ENCODE measurements at places on chromosomes 3 and 15.

DNA sequence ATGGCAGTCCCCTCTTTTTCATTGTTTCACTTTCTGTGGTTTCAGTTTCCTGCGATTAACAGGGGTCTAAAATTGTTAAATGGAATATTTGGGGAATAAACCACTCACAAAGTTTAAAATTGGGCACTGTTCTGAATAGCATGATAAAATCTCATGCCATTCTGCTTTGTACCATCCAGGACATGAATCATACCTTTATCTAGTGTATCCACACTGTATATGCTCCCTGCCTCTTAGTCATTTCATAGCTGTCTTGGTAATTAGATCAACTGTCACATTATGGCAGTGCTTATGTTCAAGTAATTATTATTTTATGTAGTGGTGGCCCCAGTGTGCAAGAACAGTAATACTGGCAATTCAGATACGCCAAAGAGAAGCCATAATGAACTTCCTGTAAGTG, 734.5 kb downstream of the ZPLD1 start:
- no peaks in the 10 kb centered on the region for H3K36me3 ChIP-seq
- no peak overlapping the region for H3K27ac ChIP-seq
- H3K27me3 ChIP-seq, result no peaks in the 10 kb centered on the region
- H3K4me1 ChIP-seq, result no peaks in the 10 kb centered on the region

- peaks cover 15% of the 10 kb centered on the region for H3K4me1 ChIP-seq
- peak; percentile 37 for DNase-seq
- H3K27ac ChIP-seq, result peak overlapping the region; percentile 83
- peaks cover 4% of the 10 kb centered on the region for H3K36me3 ChIP-seq
Measured at GRCh38 chr15:92797168-92798052, 102.7 kb upstream of the CHD2 start.

DNA sequence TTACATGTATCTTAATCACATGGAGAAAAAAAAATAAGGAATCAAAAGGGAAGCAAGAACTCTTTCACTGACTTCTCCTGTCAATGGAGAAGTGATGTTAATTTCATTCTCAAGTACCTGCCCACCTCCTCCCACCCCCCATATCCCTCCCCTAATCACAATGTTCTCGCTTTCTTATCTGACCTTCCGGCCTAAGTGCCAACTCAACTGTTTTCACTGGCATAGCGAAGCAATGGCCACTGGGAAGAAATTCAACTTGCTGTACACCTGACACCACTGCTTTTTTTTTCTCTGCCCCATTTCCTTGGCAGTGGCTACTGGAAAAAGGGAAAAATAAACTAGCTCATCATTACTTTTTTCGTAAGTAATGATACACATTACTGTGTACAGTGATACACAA, 3.8 kb downstream of the SGO1 start:
- H3K4me3 ChIP-seq, result no peak overlapping the region
- no peak overlapping the region for H3K27ac ChIP-seq
- DNase-seq, result no peak
- H3K4me1 ChIP-seq, result no peaks in the 10 kb centered on the region
- no peaks in the 10 kb centered on the region for H3K27me3 ChIP-seq

DNA sequence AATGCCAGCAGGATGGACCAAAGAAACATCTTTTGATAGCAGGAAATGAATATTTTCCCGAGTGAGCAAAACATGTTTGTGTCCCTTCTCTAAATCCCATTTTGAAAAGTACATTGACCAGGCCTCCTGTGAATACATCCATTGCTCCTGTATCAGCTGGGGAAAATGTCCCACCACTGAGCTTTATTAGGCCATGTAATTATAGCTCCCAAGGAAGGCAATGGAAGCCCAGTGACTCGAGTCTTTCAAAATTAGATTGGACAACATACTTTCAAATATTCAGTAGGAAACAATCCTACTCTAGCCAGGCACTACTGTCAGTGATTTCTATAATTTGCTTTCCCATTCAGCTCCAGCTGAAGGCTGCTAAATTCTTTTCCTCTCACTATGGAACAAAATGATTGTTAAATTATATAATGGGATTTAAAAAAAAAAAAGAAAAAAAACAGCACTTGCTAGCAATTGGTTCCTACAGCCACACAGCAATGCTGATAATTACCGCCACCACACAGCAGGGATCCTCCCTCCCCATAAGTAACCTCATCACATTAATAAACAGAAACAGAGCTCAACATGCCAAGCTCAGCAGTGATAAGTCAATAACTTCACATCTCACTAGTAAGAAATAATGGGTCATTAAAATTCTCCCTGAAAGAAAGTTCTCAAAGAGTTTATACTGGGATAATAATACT, 172.4 kb upstream of the SLC2A2 start:
- DNase-seq, result no peak
- H3K27ac ChIP-seq, result no peak overlapping the region
- H3K36me3 ChIP-seq, result peaks cover 9% of the 10 kb centered on the region
- no peak overlapping the region for H3K4me3 ChIP-seq
- peaks cover 11% of the 10 kb centered on the region for H3K4me1 ChIP-seq
- H3K27me3 ChIP-seq, result no peaks in the 10 kb centered on the region

GRCh38 chr3:36394176-36394575, 13.9 kb downstream of the STAC start:
- no peaks in the 10 kb centered on the region for H3K36me3 ChIP-seq
- H3K27ac ChIP-seq, result no peak overlapping the region

DNA sequence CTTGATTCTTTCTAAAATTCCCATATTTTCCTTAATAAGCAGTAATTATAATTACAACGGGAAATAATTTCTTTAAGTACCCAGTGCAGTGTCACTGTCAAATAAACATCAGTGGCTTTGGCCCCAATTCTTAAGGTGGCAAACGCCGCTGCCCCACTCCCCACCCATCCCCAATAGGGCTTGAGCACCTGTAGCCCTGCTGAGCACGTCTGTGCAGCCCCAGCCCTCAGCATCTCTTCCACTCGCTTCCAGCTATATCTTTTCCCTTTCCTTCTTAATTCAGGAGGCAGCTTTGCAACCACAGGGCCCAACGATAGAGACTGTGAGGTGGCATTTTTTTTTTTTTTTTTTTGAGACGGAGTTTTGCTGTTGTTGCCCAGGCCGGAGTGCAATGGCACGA, 9.0 kb downstream of the PPM1M start:
- H3K4me3 ChIP-seq, result no peak overlapping the region
- no peak for DNase-seq
- H3K4me1 ChIP-seq, result peaks cover 11% of the 10 kb centered on the region
- peaks cover 3% of the 10 kb centered on the region for H3K27me3 ChIP-seq
- H3K27ac ChIP-seq, result no peak overlapping the region

DNA sequence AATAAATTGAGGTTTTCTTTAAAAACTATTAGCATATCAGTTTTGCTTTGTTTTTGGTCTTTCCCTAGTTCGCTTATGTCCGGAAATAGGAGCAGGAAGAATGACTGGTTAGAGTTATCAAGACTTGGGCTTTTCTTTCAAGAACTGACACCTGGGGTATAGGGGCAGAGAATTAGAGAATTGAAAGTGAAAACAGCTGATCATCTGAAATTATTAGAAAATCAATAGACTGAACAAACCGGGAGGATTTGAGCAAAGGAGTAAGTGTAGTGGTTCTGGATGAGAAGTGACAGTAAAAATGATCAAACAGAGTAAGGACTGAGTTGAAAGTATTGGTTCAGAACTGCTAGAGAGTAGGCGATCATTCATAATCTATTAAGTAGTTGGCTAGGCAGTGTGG, 6.0 kb downstream of the MINDY2 start:
- DNase-seq, result no peak
- no peaks in the 10 kb centered on the region for H3K27me3 ChIP-seq
- H3K4me1 ChIP-seq, result no peaks in the 10 kb centered on the region
- H3K27ac ChIP-seq, result no peak overlapping the region

DNA sequence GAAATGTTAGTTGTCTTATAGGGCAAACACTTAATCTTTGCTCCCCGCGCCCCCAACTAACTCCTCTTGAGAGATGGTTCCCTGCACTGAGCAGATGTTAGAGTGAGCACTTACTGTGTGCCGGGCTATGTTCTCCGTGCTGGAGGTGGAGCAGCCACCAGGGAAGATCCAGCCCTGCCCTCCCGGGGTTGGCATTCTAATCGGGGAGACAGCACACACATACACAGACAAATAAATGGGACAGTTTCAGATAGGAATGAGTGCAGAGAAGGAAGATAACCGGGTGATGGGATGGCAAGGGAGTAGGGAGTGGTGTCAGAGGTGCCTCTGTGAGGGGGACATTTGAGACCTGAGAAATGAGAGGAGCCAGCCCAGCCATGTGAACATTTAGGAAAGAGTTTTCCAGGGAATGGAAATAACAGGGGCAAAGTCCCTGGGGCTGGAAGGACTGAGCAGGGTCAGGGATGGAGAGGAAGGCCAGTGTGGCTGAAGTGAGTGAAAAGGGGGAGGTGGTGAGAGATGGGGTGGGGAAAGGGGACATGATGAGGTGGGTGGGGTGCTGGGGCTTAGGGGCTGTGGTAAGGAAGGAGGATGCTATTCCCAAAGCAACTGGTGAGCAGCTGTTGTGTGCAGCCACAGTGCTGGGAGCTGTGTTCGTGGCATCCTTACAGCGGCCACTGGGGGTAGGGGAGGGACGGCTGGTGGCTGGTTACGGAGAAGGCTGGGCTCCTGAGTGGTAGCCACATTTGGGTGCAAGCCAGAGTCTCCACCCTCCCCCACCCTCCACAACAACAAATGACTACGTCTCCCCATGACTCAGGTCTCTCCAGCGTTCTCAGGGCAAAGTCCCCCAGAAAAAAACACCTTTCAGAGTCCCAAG, 15.4 kb upstream of the FGD5 start:
- no peak overlapping the region for H3K4me3 ChIP-seq
- H3K27ac ChIP-seq, result no peak overlapping the region
- no peak for DNase-seq
- no peaks in the 10 kb centered on the region for H3K36me3 ChIP-seq
- peaks cover 35% of the 10 kb centered on the region for H3K4me1 ChIP-seq
- H3K27me3 ChIP-seq, result peaks cover 42% of the 10 kb centered on the region

DNA sequence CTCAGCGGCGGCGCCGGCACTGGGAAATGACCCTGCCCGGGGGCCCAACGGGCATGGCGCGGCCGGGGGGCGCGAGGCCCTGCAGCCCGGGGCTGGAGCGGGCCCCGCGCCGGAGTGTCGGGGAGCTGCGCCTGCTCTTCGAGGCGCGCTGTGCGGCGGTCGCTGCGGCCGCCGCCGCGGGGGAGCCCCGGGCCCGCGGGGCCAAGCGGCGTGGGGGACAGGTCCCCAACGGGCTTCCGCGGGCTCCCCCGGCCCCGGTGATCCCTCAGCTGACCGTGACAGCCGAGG, 172 bp downstream of the ITPKA start:
- no peak overlapping the region for H3K4me3 ChIP-seq
- DNase-seq, result no peak
- peaks cover 22% of the 10 kb centered on the region for H3K4me1 ChIP-seq
- peaks cover 72% of the 10 kb centered on the region for H3K27me3 ChIP-seq

DNA sequence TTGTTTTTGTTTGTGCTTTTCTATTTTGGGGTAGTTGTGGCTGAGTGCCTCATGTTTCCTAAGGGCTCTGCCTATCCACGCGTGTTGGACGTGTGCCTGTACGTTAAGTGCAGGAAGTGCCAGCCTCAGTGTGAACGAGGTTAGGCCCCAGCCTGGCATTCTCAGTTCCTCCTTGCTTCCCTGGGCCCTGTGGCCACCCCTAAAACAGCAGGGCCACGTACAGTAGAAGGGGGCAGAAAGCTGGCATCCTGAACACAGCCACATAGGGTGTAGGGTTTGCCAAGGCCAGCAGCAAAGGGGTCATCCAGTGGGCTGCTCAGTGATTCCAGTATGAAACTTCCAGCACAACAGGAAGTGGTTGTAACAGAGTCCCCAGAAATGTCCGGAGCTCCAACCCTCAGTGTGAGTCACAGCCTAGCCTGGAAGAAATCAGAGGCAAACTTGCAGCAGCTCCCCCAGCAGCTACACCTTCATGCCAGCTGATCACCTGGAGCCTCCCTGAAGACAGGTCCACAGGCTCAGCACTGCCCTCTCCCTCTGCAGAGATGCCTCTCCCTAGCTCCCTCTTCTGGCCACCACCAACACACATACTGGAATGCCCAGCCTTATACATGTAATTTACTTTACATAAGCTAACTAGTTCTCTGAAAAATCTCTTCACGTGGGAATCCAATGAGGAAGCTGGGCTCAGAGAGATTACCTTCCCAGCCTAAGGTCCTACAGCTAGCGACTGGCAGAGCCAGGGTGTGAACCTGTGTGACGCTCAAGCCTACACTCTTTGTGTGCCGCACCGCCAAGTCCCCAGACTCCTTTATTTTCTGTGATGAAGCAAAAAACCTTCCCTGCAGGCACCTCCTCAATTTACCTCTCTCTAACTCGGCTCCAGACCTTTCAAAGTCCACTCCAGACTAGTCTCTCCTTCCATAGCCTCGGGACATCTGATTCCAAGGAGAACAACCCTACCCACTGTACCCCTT, 26.6 kb downstream of the ILDR1 start:
- DNase-seq, result peak; percentile 22
- H3K4me1 ChIP-seq, result peaks cover 11% of the 10 kb centered on the region
- peaks cover 3% of the 10 kb centered on the region for H3K27me3 ChIP-seq
- no peaks in the 10 kb centered on the region for H3K36me3 ChIP-seq

DNA sequence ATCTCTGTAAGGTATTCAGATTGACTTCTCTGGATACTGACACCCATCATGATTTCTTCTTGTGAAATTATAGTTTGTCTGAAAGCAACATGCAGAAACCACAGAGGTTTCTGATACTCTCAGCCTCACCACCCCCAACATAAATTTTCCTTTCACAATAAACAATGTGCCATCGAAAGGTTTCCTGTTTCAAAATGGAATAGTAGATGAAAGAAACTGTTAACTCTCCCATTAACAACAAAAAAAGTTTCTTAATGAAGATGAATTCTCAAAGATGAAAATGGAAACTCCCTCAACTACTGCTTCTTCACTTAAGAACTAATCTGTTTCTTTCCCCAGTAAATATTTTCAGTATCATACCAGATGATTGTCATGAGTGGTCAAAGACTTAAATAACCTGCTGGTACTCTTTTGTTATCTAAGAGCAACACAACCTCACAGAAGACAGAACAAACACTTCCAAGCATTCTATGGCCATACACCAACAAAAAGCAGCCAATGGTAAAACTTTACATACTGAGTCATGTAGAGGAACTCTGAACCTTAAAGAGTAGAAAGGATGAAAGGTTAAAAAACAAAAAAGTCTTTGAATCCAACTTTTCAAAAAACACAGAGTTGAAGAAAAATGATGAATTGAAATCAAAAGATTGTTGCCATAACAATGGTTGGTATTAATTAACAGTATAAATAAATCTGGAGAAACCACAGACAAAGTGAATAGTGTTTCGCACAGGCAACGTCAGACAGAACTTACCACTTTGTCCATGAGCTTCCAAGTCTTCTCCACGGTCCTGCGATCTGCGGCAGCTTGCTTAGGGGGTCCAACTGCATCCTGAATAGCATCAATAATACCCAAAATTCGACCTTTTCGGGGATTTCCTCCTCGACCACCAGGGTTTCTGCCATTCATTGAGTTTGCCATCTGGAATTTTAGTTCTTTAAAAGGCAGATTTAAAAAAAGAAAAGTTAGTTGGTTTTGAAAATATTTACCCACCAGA, 1.9 kb downstream of the CBLB start:
- peaks cover 18% of the 10 kb centered on the region for H3K36me3 ChIP-seq
- peak; percentile 4 for DNase-seq
- H3K4me3 ChIP-seq, result peak overlapping the region; percentile 98
- H3K27ac ChIP-seq, result no peak overlapping the region
- no peaks in the 10 kb centered on the region for H3K27me3 ChIP-seq

- H3K27ac ChIP-seq, result peak overlapping the region; percentile 29
- no peak for DNase-seq
- no peaks in the 10 kb centered on the region for H3K36me3 ChIP-seq
- H3K4me3 ChIP-seq, result no peak overlapping the region
Measured at GRCh38 chr3:184676927-184677326, 34.9 kb downstream of the MAGEF1 start.
